Stimulated activated CD4-positive, alpha-beta T cell treated with anti-CD3 and anti-CD28 coated beads, Interleukin-15, amount 100 ng/mL, for 48 hours (primary cell): ENCODE measurements at places on chromosomes 12 and 14.

DNA sequence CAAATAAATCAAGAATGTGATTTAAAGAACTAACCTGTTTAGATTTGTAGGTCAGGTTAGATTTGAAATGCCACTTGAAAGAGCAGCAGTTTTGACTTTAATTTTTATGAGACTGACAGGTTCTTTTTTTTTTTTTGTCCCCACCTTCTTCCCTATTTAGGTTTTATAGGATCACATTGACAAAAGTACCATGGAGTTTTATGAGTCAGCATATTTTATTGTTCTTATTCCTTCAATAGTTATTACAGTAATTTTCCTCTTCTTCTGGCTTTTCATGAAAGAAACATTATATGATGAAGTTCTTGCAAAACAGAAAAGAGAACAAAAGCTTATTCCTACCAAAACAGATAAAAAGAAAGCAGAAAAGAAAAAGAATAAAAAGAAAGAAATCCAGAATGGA is 31.9 kb downstream of the KTN1 start:
- no peak for DNase-seq

DNA sequence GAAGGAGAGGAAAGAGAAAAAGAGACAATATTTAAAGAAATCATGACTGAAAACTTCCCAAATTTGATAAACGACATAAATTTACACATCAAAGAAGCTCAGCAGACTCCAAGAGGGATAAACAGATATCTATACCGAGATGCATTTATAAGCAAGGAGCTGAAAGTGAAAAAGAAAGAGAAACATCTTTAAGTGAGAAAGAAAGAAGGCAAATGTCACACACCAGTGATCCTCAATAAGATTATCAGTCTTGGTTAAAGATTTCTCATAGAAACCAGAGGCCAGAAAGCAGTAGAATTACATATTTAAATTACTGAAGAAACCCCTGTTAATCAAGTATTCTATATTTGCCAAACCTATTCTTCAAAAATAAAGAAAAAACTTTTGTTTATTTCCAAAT is 424.2 kb downstream of the SLC16A7 start:
- DNase-seq, result no peak

DNA sequence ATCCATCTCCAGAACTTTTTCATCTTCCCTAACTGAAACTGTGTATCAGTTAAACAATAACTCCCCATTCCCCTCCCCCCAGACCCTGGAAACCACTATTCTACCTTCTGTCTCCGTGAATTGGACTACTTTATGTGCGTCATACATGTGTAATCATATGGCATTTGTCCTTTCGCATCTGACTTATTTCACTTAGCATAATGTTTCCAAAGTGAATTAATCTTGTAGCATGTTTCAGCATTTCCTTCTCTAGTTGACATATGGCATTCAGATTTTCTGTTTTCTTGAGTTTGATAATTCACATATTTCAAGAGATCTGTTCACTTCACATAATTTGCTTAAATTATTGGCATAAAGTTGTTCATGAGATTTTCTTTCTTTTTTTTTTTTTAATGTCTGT is 9.8 kb downstream of the CYP46A1 start:
- DNase-seq, result no peak

GRCh38 chr12:120381752-120382419 is 12.9 kb upstream of the MSI1 start:
- DNase-seq, result no peak
